Right kidney (tissue), 9 donors: ENCODE measurements at places on chromosomes 12 and 14.

DNA sequence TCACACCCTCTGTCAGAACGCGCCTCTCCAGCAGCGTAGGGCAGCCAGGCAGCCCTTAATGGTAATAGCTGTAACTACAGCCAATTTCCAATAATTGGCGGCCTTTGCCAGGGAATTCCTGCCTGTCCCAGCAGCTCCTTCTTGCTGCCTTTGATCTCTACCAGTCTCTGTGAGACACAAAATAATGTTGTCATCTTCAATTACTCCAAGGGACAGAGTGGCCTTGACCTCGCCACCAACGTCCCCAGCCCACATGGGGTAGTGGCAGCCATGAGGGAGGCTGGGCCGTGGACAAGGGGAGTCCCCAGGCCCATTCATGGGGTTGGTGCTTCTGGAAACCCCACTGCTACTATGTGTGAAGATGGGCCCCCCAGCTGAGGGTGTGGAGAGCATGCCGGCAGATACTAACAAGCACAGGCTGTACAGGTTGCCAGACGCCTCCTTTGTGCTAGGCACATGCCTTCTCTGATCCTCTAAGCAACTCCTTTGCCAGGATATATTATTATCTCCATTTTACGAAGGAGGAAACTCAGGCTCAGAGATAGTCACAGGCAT lies 17.4 kb upstream of the CLMN start:
- DNase-seq, result no peak

DNA sequence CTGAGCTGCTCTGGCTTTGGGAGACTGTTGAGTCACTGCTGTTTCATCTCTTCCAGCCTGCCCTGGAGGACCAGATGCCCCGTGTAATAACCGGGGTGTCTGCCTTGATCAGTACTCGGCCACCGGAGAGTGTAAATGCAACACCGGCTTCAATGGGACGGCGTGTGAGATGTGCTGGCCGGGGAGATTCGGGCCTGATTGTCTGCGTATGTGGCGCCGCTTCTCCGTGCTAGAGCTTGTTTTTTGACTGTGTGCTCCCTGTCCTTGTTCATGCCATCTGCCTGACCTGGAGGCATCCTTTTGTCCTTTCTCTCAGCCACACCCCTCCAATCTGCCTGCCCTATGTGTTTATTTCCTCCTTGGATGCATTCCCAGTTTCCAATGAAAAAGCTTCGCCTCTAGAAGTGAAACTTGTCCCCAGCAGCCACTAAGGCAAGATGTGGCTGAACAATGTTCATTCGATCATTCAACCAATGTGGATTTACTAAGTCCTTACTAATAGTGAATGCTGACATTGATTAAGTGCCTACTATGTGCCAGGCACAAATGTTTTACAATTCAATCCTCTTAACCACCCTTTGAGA lies 98.6 kb downstream of the NT5DC3 start:
- DNase-seq, result no peak

GRCh38 chr12:52613384-52614030 lies 4.9 kb downstream of the KRT73 start:
- DNase-seq, result no peak

- DNase-seq, result no peak
Observed at GRCh38 chr12:92331383-92331782, 185.7 kb upstream of the BTG1 start.

DNA sequence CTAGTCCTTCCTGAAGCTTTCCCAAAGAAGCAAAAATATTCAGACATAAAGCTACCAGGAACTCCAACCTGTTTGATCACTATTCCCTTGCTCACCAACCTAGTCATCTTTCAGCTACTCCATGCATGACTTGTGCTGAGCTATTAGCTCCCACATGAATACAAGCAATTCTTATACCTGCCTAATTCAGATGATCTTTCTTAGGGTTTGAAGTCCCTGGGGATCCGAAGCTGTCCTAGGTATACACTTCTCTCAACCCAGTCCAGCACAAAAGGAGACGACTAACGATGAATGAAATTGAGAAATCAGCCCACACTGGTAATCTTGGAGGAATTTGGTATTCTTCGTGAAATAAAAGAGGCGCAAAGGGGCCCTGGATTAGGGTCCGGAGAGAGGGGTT lies 631 bp upstream of the PTGR2 start:
- peak; percentile 35 for DNase-seq

- no peak for DNase-seq
Observed at GRCh38 chr12:96000858-96001257, 4.7 kb upstream of the HAL start.

- DNase-seq, result no peak
Observed at GRCh38 chr12:119201789-119202543, 23.2 kb downstream of the HSPB8 start.

DNA sequence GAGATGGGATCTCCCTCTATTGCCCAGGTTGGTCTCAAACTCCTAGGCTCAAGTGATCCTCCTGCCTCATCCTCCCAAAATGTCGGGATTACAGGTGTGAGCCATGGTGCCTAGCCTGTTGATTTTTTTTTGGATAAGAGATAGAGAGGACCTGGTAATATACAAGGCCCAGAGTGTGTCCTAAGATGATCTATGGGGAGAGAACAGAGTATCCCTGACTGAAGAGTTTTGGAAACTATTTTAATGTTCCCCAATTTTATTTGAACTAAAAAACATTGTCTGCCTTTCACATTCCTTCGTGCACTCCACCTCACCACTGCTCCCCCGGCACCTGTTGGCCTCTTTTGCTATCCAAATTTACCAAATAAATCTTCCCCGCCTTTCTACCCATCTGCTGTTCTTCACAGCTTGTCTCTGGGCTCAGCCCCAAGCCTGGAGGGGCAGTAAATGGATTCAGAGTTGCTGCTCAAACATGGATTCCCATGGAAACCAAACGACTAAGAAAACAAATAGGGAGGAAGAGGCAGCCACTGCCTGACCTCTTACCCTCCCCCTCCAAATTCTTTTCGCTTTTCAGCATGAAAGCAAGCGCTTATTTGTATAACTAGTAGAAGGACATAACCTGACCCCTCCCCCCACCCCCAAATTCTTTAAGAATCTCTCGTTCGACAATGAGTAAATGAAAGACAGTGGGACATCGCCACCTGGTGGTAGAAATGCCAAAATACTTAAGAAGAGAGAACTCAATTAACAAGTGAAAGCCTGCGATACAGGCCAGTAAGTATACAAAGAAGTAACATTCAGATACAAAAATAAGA lies 22.6 kb downstream of the OR10G3 start:
- DNase-seq, result peak; percentile 80

DNA sequence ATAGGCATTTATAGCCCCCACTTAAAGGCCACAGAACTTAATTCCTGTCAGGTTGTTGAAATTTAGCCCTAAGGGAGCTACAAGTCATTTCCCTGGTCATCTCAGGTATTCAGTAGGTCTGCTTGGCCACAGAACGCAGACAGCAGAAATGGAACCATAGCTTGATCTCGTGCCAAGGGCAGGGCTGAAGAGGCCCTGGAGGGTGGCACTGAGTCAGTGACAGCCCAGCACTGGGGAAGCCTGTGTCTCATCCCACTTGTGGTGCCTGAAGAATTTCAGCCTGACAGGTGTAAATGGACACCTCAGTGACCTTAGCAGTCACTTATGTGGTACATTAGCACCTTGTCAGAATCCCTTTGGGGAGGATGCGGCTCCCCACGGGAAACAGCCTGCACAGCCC lies 6.6 kb downstream of the PRKAB1 start:
- no peak for DNase-seq

DNA sequence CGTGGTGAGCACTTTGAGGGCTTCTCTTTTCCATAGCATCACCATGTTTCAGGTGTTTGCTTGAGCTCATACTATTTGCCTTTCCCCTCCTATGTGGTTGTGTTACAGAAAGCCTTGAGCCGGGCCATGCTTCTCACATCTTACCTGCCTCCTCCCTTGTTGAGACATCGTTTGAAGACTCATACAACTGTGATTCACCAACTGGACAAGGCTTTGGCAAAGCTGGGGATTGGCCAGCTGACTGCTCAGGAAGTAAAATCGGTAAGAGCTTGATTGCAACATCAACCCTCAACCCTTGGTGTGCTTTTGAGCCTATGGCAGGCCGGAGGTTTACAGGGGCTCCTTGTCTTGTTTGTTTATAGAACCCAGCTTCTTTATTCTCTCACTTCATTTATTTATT lies 8.1 kb downstream of the LETMD1 start:
- no peak for DNase-seq

GRCh38 chr14:50887476-50887875 lies 15.6 kb downstream of the ABHD12B start:
- no peak for DNase-seq

DNA sequence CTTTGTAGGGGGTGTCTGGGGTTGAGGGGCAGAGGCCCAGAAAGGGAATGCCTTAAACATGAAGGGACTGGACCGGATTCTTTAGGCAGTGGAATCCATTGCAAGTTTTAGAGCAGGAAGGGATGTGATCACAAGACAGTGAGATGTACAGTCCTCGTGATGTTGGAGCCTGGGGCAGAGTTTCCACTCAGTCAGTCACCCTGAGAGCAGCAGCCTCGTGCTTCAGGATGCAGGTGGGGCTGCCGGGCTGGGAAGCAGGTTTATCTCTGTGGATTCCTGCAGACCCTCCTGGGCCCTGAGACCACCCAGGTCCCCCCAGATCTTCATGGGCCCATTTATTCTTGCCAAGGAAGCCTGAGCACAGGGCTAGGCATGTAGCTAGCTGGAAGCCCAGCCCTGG lies 38.5 kb downstream of the RIN3 start:
- no peak for DNase-seq

GRCh38 chr12:124778411-124778810 lies 85.3 kb downstream of the SCARB1 start:
- DNase-seq, result no peak

GRCh38 chr12:125873016-125873415 lies 807.8 kb downstream of the AACS start:
- no peak for DNase-seq

GRCh38 chr12:9864913-9865675 lies 4.1 kb downstream of the CLEC2B start:
- DNase-seq, result no peak

DNA sequence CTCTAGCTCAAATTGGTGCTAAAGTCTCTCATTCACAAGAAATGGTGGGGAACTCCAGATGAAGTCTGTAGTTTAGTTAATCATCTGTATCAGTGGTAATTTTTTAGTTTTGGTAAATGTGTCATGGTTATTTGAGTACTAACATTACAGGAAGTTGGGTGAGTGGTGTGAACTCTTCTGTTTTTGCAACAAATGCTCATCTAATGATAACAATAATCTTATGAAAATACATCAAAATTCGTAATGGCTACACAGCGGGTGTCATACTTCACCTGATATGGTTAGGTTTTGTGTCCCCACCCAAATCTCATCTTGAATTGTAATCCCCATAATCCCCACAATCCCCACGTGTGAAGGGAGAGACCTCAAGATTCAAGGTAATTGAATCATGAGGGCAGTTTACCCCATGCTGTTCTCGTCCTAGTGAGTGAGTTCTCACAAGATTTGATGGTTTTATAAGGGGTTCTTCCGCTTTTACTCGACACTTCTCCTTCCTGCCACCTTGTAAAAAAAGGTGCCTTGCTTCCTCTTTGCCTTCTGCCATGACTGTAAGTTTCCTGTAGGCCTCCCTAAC lies 209.3 kb upstream of the FOXN3 start:
- no peak for DNase-seq
